ENCODE measurements at places on chromosomes 2 and 18.

GRCh38 chr2:189498205-189498604, 56.9 kb downstream of the WDR75 start:
- DNase-seq, result no peak

DNA sequence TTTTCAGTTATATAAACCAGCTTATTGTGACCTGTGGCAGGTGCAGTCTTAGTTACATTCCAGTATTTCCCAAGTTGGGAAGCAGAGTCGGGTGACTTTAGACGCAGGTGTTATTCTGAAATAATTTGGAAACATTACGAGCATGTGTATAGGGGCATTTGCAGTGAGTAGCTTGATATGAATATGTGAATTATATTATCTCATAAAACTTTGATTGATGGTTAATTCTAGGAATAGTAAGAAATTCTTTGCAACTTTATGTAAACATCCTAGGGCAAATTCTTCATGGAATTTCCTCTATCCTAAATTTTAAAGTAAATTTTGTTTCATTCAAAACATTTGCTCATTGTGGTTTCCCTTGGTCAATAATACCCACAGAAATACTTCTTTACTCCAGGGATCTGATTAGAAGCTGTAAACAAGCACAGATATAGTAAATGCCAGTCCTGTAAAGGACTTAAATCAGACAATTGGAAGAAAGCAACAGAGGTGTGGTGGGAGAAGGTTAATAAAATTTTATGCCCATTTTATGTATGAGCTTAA, 580.6 kb upstream of the CDH2 start:
- no peak for DNase-seq

GRCh38 chr2:75243219-75243618, 43.9 kb upstream of the TACR1 start:
- DNase-seq, result no peak

DNA sequence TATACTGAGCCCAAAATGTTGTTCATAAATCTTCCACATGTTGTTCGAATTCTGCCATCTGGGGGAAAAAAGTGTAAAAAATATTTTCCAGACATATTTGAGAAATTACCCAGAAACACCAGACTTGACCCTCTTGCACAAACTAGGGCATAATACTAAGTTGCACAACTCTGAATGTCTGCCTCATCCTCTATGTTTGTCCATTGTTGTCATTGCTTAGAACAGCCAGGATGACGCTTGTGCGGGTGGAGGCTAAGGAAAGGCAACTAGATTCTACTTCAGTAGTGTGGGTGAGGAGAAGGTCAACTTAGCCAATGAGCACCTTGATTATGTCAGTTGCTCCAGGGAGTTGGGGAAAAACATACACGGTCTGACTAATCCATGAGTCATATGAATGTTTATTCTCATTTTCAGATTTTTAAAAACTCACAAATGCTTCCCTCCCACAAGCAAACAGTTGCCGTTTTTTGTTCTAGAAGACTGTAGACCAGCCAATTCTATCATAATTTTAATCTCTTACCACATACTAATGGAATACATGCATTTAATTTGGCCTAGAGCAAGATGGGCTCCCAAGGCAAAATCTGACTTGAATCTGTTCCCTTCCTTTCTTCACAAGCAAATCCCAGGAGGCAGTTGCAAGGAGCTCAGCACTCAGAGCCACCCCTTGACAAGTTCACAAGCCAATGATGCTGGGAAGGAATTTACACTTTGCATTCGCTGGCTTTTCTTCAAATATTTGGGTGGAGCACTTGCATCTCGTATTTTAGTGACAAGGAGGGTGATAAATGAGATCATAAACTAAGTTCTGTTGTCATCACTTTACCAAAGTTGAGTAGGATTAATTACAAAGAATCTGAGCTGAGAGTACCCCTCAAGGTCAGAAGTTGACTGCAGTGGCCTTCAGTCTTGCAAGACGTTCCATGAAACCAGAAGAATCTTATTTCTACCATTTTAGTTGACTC, 163.2 kb upstream of the TWIST2 start:
- no peak for DNase-seq

- DNase-seq, result no peak
Observed at GRCh38 chr2:42284019-42284418, 77.0 kb downstream of the COX7A2L start.

DNA sequence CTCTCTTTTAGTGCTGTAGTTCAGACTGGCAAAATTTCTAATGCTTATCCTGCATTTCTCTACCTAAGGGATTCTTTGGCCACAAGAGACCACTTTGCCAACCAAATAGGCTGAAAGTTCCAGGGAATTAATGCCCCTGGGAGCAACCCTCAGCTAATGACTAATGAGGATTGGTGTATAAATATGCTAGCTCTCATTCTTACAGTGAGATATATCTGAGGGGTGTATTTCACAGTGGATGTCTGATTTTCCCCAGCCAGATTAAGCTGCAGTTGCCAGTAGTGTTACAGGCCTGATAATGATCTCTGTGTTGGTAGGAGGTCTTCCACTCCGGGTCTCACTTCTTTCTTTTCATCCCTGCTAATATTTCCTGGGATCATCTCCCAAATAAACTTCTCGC, 90.4 kb downstream of the GULP1 start:
- DNase-seq, result no peak

DNA sequence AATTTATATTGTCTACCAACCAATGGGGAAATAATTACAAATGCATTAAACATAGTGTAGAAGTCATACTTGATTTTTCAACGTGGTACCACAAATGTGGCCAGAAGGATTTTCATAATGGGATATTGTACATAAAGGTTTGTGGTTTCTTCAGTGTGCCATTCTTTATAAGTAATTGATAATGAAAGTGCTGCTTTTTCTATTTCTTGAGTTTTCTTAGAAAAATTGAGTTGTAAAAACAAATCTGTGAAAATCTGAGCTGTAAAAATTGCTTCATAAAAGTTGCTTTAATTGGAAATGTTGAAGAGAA, 103.6 kb downstream of the KYNU start:
- no peak for DNase-seq

- DNase-seq, result no peak
Observed at GRCh38 chr18:75134611-75134975, 74.3 kb downstream of the PTGR3 start.

- no peak for DNase-seq
Observed at GRCh38 chr2:230453006-230453405, 37.0 kb downstream of the SP100 start.

- no peak for DNase-seq
Observed at GRCh38 chr18:33372442-33372841, 68.1 kb downstream of the CCDC178 start.

DNA sequence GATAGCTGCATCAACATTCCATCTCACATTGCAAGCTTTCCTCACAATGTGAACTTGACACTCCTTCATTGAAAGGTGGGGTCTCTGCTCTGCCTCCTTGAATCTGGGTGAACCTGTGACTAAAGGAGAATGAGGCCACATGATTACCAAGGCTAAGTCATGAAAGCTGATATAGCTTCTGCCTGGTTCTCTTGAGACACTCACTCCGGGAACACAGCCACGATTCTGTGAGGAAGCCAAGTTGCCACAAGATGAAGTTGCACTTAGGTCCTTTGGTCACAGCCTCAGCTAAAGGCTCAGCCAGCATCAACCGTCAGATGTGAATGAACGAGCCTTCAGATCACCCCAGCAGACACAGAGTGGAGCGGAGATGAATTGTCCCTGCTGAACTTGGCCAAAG, 94.7 kb upstream of the FAM136A start:
- no peak for DNase-seq

GRCh38 chr18:23547846-23548245, 38.5 kb downstream of the NPC1 start:
- DNase-seq, result no peak

DNA sequence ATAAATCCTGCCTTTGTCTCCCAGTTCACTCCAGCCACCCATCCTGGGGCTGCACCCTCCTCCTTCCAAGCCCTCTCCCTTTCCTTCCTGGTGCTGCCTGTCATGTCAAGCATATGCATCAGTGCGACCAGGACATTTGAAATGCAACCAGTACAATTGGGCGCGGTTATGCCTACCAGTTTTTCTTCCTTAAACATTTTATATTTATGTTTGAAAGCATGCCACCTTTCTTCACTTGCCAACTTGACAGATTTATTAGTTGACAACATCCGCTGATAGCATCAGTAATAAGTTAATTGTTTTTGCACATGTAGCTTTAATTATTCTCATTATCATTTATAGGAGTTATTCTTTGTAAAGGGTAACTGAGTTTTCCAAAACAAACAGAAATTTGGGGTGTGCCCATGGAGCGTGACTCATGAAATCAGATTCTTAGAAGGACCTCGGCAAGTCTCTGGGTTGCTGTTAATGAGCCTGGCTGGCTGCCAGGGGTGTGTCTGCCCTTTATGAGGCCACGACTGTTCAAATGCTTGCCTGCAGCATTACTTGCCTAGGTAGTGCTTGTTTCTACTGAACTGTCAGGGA, 32.8 kb upstream of the IL1B start:
- DNase-seq, result no peak

GRCh38 chr2:196263181-196263747, 91.9 kb upstream of the STK17B start:
- no peak for DNase-seq

- DNase-seq, result no peak
Observed at GRCh38 chr2:196183172-196183473, 11.7 kb upstream of the STK17B start.

DNA sequence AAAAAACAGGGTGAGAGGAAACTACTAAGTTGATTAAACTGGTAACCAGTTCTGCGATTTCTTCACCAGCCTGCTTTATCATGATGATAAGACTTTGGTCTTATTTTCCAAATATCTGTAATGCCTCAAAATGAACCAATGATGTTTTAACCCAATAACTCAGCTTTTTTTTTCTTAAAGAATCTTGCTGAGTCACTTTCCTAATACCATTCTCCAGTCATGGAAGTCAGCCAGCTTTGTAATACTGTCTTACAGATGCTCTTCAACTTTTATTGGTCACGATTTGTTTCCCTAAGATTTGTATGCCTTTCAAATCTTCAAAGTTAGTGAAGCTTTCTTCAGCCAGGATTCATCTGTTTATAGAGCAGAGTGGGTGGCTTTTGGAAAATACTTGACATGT, 47.7 kb upstream of the SMIM21 start:
- DNase-seq, result no peak

DNA sequence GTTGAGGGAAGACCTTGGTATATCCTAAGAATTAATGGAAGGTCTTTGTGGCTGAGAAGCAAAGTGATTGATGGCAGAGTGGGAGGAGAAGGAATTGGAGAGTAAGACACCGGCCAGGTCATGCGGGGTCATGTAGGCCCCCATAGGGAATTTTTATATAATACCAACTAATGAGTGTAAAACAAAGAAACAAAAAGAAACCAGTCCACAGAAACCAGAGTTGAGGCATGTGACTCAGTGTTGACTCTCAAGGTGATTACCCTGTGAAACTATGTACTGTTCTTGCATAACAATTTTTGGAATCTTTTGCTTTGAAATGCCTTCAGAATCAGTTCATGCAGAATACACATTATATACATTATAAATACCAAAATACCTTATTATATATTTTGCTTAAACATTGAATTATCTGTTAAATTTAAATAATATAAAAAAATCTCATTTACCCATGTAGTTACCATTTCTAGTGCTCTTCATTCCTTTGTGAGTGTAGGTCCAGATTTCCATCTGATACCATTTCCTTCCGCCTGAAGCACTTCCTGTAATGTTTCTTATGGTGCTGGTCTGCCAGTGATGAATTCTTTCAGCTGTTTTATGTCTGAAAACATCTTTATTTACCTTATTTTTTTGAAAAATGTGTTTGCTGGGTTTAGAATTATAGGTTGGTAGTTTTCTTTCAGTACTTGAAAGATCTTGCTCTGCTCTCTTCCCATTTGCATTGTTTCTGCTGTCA, 8.6 kb downstream of the CLIP4 start:
- no peak for DNase-seq

GRCh38 chr2:157150747-157151146, 106.8 kb upstream of the GALNT5 start:
- no peak for DNase-seq

- DNase-seq, result no peak
Observed at GRCh38 chr2:197828464-197829135, 24.2 kb downstream of the PLCL1 start.

GRCh38 chr18:42268186-42268725, 313.2 kb downstream of the PIK3C3 start:
- DNase-seq, result no peak

DNA sequence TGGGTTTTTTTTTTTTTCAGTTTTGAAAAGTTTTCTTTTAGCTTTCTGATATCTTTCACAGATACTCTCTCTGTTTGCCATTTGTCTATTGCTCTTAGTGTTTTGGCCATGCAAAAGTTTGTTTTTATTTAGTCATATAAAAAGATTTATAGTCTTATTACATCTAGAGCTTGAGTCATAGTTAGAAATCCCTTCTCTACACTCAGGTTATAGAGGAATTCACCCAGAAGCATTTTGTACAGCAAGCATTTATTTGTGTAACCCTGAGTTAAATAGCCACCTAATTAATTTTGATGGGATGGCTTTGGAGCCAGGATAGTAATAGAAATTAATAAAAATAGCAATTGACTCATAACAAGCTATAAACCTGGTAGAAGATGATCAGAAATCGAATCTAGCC, 35.6 kb downstream of the ACTR2 start:
- DNase-seq, result no peak

GRCh38 chr2:211429256-211429920, 873.0 kb downstream of the CPS1 start:
- no peak for DNase-seq
